HuH-7 (cell line): ENCODE measurements at places on chromosomes 3 and 15.

DNA sequence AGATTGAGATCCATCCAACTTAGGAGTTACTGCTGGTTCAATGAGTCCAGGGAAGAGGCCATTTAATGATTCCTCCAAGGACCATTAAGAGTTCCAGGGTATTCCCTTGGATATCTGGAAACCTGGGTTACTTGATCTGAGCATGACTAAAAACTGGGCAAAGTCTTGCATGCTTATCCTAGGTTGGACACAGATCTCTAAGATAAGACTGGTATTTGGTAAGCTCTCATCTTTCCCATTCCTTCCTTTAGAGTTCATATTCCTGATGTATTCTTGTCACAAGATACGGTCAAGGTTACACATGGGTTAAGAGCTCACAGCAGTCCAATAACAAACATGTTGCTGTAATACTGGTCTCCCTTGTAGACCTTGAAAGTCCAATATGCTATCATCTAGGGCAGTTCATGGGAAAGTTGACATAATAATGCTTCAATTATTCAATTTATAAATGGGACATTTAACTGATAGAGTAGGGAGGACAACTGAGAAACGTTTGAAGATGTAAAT, 301.7 kb downstream of the TIGIT start:
- DNase-seq, result no peak

GRCh38 chr15:101175401-101175800, 76.4 kb downstream of the CHSY1 start:
- DNase-seq, result no peak

- DNase-seq, result no peak
These were observed 27.2 kb downstream of the SNX1 start for GRCh38 chr15:64122936-64123351.

GRCh38 chr3:111531446-111531845, 10.6 kb upstream of the CD96 start:
- DNase-seq, result no peak

DNA sequence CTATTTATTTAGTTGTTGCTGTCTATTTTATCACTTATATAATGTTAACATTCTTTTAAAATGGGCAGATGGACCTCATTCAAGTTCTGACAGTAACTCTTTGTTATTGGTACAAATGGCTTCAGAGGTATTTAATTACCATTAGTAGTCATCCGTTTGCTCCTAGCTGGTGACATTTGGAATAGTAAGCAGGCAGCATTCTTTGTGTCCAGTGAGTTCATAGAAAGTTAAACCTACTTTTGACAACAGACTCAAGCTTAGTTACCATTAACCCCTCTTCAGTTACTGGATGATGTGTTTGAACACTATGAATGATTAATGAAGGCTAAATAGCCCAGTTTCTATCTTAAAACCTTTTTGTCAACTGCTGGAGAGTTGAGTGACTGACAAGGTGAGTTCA, 500.7 kb upstream of the ATP11B start:
- DNase-seq, result no peak

DNA sequence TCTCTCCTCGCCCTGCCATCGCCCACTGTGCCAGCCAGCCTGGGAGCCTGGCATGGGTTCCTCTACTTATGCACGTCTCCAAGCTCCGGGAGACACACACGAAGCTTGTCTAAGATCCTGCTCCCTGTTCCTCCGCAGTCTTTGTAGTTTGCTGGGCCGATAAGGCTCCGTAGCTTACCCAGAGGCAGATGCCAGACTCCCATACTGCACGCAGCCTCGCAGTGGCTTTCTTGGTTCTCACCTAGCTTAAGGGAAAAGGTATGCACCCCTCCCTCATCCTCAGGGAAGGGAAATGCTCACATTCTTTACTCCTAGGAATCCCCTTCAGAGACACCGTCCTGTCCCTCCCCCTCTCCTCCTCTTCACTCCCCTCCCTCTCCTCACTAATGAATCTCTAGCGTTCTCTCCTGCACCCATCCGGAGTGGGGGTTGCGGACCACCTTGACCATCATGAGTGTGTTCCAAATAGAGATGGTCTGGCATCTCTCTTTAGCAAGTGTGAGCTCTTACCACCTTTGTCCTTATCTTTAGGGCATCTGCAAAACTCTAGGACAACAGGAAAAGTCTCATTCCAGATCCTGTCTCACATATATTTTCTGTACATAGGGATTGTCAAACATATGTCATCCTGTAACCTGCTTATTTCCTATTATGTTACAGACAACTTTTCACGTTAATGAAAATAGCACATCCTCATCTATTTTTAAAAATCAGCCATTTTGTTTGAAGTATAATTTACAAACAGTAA, 56.5 kb downstream of the TMEM266 start:
- no peak for DNase-seq

GRCh38 chr3:72848703-72849081, 447 bp upstream of the SHQ1 start:
- no peak for DNase-seq

DNA sequence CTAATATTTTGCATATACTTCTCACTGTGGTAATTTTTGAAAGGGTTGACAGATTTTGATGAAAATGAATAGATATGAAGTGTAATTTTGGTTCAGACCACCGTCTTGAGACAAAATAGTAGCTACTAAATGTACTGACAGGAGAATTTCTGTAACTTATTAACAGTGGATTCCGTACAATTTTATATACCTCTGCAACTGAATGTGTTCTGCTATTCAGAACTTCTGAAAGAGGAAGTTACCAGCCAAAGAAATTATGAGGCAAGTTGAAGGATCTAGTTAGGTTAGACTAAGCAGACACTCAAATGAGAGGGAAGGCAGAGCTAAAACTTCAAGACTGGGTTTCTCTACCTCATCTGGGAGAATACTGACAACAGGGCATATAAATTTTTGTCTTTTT, 29.4 kb downstream of the GAP43 start:
- no peak for DNase-seq

DNA sequence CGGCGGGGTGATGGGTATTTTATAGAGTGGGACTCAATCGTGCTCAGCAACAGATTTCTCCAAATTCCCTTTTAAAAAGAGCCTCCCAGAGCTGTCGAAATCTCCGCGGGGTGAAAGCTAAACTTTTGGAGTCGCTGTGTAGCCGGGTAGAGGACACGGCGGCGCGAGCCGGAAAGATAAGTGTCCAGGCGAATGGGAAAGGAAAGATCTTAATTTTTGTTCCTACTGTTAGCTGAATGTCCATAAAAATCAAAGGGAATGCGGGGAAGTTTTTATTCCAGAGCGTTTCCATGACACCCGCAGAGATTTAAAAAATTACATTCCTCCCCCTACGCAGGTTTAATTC, 9.1 kb downstream of the EOMES start:
- DNase-seq, result no peak
